ENCODE measurements at places on chromosomes 5 and 9.

DNA sequence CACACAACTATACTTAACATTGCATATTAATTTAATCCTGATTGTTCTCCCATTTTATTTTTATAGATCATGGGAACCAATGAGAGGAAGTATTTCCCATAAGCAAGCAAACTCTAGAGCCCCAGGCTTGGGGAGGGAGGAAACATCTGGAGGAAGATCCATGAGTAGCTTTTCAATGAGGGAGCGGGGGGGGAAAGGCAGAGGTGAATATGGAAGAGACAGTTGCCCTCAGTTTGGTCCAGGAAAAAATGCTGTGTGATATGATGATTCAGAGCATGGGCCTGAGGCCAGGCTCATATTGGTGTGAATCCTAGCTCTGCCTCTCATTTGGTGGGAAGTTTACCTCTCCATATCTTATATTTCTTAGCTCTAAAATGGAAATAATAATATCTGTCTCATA, 42.2 kb upstream of the ALDOB start:
- no peak for DNase-seq

GRCh38 chr9:77877976-77878375, 153.6 kb downstream of the GNAQ start:
- no peak for DNase-seq

DNA sequence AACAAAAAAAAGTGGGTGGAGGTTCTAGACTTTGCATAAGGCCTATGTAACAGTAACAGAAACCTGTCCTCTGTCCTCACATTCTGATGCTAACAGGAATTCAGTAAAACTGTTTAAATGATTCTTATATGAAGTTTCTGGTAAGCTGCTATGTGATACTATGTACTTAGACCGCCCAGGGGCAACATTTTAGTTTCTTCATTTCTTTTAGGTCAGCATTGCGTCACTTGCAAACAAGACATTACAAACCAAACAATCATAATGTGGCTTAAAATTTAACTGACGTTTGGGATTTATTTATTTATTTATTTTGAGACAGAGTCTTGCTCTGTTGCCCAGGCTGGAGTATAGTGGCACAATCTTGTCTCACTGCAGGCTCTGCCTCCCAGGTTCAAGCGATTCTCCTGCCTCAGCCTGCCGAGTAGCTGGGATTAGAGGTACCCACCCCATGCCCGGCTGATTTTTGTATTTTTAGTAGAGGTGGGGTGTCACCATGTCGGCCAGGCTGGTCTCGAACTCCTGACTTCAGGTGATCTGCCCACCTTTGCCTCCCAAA, 44.3 kb downstream of the TENT4A start:
- DNase-seq = no peak

GRCh38 chr5:56409331-56410190, 176.4 kb upstream of the ANKRD55 start:
- DNase-seq = no peak

DNA sequence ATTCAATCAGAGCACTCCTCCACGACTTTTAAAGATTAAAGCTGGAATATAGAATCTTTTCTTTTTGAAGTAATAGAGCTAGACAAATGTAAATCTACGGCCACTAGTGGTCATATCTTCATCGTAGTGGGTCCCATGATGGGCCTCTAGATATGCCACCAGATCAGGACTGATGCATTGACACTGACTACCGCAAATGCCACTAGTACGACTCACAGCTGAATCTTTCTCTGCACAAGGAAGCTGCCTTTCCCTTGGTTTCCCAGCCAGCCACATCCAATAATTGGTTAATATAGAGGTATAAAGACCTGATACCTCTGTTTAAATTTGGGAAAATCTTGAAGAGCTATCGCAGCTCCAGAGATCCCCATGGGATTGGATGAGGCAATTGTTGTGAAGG, 37.8 kb upstream of the ADRB2 start:
- DNase-seq = no peak

DNA sequence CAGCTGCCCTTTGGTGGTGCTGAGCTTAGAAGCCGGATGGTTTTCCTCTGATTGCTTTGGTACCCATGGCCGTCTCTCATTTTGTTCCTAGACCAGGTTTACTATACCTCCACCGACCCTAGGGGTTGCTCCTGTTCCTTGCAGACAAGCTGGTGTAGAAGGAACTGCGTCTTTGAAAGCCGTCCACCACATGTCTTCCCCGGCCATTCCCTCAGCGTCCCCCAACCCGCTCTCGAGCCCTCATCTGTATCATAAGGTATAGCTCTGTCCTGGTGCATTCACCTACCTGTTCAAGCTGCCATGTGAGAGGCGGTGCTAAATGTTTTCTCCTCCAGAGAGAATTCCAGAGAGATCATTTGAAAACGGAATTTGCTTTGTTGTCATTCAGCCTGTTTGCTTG, 39.5 kb downstream of the TENT4A start:
- DNase-seq = no peak

GRCh38 chr9:14365670-14366069, 51.7 kb upstream of the NFIB start:
- no peak for DNase-seq

DNA sequence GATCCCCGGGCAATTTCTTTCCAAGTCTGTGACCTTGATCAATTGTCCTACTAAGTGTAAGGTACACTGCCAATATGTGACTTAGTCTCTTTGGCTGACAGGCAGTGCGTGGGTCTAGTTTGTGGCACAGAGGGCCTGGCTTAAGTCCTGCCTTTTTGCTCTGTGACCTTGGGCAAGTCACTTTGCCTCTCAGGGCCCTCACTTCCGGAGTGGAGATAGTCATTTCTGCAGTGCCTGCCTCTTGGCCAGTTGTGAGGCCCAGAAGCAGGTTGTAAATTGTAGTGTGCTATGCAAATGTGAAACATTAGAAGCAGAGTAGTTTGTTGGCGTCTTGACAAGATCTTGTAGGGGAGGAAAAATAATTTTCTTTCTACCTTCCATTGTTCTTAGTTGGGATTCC, 39.0 kb downstream of the KIF4B start:
- DNase-seq = no peak

DNA sequence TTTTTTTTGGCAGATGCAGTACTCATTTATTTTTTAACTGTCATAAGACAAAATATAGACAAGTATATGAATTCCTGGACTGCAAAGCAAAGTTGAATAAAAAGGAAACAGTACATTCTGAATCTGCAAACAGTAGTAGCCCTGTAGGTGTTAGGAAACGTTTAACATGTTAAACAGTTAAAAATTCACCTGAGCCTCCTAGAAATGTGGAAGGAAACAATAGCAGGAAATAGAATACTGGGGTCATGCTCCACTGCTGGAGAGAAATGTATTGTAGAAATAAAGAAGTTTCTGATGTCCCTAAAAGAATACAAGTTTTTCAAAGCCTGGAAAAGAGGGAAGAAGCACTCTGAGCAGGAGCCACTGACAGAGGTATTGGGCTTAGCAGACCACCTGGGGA, 866.0 kb downstream of the PTPRD start:
- no peak for DNase-seq

- no peak for DNase-seq
Observed at GRCh38 chr5:93359296-93359959, 221.6 kb downstream of the NR2F1-AS1 start.

GRCh38 chr5:147360816-147361215, 126.0 kb downstream of the STK32A start:
- no peak for DNase-seq

Measured in DMS79 (cell line).